Activated CD4-positive, alpha-beta T cell treated with anti-CD3 and anti-CD28 coated beads, Interleukin-2, amount 10 ng/mL, durations not matched to agents 24 days and 14 days (primary cell): ENCODE measurements at places on chromosomes 2 and 18. TPM values are rescaled to one million over a fixed set of nuclear protein-coding genes. Genes with fewer than 3 reads are reported as not detected.

Gene ACMSD
- total RNA-seq = not detected in 2 replicates

Gene POMC
- 6.9 and 7.2 TPM in 2 replicates for total RNA-seq

Gene MTCL1
- 0.09 and 0.40 TPM in 2 replicates for total RNA-seq

Gene HOXD10
- not detected in 2 replicates for total RNA-seq

Gene CAPN14
- total RNA-seq = 0.07 and 0.12 TPM in 2 replicates
